ENCODE measurements at places on chromosomes 5 and 9.

- no peak for DNase-seq
These were observed at the start of gene RAI14 for GRCh38 chr5:34656001-34656699. Gene RAI14, plus strand, starts transcription at chr5:34656328. Its CDS starts 30,592 bp downstream, at chr5:34686920.

GRCh38 chr5:69528035-69528434 lies 32.0 kb upstream of the GTF2H2C start:
- no peak for DNase-seq

GRCh38 chr5:133853646-133854365 lies 114.6 kb downstream of the C5orf15 start:
- DNase-seq = no peak

GRCh38 chr5:133245191-133246052 lies 193.6 kb downstream of the HSPA4 start:
- DNase-seq = no peak

DNA sequence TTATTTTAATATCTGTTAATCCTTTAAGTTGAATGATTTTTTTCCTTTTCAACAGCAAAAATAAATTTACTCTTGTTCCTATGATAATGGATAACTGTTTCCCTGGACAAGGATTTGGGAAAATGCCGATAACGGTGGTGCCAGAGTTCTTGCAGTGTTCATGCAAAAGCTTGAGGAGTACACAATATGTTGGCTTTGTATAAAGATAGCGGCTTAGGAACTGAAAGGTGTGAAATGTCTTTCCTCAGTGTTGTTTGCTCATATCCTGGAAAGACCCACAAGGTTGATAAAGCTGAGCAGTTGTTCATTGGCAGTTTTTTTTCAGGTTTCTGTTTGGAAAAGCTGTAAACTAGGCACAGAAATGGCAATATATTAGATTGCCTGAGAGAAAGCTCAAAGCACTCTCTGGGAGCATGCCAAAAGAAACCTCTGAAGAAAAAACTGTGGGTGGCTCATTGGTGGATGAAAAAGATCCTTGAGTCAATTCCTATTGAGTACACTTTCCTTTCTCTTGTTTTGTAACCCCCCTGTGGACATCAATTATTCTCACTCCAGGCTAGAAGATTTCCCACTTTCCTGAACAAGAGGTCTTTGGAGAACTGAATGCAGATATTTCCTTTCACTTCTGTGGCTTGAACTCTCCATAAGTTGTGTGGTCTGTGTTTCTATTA lies 117.2 kb upstream of the RGMB start:
- DNase-seq = no peak

DNA sequence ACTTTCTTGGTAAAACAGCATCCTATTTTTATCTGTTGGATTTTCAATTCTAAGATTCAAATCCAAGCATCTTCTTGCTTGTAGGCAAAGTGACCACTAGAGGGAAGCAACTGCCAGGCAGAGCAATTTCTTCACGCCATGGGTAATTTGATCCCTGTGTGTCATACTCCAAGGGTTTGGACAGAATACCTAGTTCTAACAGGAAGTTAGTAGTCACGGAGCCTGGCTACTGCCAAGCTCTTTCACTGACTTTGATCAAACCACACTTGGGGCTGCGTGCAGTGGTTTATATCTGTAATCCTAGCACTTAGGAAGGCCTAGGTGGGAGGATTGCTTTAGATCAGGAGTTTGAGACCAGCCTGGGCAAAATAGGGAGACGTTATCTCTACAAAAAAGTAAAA lies 473.6 kb upstream of the TNC start:
- DNase-seq = no peak

DNA sequence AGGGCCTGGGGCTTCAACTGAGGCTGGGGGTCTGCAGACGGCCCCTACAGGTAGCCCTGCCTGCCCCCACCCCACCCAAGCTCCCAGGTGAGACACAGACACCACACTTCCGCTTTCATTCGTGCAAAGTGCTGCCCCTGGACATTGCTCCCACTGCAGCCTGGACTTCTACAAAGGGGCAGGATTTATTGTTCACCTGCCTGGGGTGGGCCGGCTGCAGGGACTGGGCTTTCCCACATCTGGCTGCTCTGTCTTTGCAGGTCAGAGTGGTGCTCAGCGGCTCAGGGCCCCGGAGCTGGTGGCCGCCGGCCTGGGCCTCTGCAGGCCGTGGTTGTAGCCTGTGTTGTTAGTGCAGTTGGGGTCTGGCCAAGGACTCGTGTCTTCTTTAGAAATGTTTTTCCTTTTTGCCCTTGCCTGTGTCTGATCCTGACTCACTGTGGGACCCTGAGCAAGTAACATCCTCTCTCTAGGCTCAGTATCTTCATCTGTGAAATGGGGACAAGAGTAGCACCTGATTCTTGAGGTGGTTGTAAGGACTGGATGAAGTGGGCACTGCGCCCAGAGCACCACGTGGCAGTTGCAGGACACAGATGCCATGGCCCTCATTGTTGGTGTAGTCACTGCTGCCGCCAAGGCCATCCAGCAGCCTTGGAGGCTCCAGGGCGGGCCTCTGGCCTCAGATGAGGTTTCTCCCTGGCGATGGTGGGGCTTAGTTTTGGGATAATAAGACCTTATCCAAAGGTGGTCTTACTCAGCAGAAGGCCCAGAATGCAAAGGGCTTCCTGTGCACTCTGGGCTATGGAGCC lies 143.9 kb downstream of the CACNA1B start:
- DNase-seq = no peak

GRCh38 chr5:37015795-37016666 lies 139.5 kb downstream of the NIPBL start:
- no peak for DNase-seq

DNA sequence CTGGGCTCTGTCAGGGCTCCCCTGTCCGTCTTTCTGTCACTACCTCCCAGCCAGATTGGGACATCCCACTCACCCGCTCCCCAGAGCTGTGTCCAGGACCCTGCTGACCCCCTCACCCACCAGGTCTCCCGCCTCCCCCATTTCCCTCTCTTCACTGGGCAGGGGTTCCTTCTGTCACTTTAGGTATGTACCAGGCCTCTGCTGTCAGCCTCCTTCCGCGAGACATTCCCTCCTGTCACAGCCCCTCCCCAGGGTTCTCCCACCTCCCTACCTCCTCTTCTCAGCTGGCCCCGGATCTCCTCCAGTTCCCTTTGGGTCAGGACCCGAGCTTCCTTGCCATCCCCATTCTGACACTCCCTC lies 488 bp downstream of the POLR1E start:
- DNase-seq = no peak

- DNase-seq = no peak
These were observed 11.1 kb upstream of the LCP2 start for GRCh38 chr5:170308686-170309085.

DNA sequence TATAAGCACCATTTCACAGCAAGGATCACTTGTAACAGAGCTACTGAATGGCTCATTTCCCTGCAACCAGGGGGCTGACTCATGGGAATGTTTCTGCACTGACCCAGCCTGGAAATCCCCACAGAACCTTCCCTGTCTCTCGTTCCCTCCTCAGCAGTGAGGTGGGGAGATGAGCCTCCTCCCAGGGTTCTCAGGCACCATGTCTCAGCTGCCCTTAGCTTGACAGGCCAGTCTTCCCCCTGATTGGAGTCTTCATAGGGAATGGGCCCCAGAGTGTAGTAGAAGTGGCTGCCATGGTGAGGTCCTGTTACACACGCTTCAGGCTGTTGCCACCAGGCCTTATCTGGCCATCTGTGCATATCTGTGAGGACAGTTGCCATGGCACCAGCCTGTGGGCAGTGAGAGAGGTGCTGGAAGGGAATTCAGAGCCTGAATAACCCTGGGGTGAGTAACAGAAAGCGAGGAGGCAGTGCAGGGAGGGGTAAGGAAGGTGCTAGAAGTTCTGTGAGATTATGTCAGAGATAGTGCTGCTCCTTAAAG lies 324.4 kb downstream of the ENC1 start:
- no peak for DNase-seq

- DNase-seq = no peak
These were observed 1068.3 kb upstream of the EDIL3 start for GRCh38 chr5:85453026-85453349.

GRCh38 chr5:108260858-108261170 lies 121.1 kb downstream of the FBXL17 start:
- no peak for DNase-seq

DNA sequence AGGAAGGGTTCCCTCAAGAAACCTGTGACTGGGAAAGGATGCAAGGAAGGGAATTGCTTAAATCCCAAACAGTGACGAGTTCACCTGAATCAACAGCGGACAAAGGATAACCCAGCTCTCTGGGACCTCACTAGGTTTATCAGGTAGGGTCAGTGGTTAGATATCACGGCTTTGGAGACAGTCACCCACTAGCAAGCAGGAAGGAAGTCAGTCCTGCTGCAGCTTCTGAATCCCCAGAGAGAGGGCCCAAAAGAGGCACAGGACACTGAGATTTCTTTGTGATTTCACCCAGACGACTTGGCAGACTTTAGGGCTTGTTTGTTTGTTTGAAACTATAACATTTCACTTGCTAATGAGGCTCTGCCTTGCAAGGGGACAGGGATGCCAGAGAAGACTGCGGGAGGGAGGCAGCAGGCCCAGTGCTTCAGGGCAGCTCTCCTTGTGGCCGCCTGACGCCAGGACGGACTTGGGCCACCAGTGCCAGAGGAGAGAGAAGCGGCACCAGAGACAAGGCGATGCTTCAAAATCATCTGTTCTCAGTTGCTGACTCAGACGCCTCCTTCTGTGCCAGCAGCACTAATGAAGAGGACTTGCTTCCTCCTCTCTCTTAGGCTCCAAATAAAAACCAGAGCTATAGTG lies 275.6 kb upstream of the SLC30A5 start:
- DNase-seq = no peak

DNA sequence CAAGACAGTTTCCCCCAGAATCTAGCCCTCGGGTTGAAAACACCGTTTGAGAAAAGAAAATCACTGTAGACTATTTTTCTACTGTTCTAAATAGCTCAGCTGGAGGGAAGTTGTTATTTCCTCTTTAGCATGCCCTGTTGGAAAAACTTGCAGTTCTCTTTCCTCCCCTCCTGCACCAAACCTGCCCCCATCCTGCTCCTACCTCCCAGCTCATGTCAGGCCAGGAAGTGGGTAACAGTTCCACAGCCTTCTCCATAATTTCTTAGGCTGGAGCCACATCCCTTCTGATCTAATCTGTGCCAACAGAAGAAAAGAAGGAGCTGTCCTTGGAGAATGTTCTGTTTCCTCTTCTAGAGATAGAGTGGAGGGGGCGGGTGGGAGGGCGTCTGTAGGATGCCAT lies 437.7 kb downstream of the SPOCK1 start:
- no peak for DNase-seq

GRCh38 chr9:127586537-127586936 lies 25.5 kb upstream of the STXBP1 start:
- no peak for DNase-seq

GRCh38 chr5:73896097-73896496 lies 270.1 kb downstream of the ARHGEF28 start:
- no peak for DNase-seq

- no peak for DNase-seq
These were observed 111.8 kb downstream of the CARTPT start for GRCh38 chr5:71830681-71831539.

DNA sequence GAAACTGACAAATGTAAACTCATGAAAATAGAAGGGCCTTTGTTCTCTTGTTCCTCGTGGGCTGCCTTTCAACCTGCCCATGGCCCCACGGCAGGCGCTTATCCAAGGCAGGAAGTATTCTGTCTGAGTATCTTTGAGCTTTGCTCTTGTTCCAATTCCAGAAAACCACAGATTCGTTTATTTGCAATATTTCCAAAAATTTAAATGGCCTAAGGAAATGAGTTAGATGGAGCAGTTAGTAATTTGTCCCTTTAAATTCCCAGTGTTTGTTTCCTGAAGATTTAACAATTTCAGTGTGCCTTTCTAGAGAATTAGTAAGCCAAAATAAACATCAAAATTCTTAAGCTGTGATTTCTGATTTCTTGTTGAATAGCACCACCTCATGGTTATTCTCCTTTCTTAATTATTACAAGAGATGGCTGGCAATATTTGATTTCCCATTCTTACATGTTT lies 299.4 kb upstream of the RASA1 start:
- no peak for DNase-seq

DNA sequence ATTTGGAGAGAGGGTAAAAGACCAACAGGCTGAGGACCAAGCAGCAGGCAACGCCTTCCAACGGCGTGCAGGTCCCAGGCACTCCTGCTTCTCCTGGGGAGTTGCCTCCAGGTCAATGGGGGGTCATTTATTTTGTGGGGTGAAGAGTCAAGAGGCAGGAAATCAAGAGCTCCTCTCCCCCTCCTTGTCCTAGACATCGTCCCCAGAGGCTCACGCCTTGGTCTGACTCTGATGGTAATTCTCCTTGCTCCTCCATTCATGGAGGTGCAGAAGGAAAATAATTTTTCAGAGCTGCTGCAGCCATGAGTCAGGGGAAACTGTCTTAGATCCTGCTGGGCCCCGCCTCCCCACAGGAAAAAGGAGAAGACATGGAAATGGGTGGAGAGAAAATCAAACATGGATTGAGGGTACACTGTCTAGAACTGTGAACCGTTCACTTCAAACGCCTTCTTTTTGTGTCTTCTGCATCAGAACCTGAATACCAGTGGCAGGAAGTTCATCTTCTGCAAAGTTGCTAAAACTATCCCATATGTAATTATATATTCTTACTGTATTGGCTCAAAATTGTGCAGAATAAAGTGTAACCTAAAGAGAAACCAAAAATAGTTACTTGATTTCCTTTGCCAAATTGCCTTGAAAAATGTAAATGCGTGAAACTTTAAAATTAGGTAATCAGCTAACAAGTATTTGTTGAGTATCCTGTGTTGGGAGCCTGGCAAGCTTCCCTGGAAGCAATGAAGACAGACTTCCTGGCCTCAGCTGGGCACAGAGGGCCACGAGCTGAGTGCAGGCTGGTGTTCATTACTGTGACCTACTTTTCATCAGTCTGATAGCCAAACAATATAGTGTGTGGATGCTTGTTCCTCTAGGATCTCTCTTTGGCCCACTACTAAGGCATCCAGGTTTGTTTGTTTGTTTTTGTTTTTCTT lies 142.0 kb downstream of the CMYA5 start:
- no peak for DNase-seq

GRCh38 chr5:146069780-146070099 lies 35.6 kb downstream of the PLAC8L1 start:
- DNase-seq = no peak

DNA sequence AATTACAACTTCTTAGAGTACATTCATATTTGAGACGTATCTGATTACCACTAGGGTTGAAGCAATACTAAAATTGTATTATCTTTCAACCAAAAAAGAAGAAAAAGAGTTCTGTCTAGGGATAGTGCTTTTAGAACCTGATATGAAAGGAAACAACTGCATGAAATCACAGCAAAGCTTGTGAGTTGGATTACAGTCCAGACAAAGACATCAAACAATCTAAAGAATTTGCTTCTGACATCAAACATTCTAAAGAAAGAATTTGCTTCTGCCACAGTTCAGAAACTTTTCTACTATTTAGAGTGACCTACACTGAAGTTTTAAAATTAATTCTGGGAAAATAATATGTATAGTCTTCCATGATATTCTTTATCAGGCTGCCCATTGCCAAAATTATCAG lies 1141.1 kb upstream of the ACO1 start:
- no peak for DNase-seq

- DNase-seq = no peak
These were observed 134.8 kb upstream of the MSX2 start for GRCh38 chr5:174589599-174589998.

All from stimulated activated CD8-positive, alpha-beta memory T cell treated with anti-CD3 and anti-CD28 coated beads, Interleukin-4, amount 100 ng/mL, for 1 hour (primary cell).